ENCODE measurements at places on chromosomes 7 and 10.

- DNase-seq: no peak
These were observed 220.5 kb upstream of the SEMA3D start for GRCh38 chr7:85407391-85407790.

DNA sequence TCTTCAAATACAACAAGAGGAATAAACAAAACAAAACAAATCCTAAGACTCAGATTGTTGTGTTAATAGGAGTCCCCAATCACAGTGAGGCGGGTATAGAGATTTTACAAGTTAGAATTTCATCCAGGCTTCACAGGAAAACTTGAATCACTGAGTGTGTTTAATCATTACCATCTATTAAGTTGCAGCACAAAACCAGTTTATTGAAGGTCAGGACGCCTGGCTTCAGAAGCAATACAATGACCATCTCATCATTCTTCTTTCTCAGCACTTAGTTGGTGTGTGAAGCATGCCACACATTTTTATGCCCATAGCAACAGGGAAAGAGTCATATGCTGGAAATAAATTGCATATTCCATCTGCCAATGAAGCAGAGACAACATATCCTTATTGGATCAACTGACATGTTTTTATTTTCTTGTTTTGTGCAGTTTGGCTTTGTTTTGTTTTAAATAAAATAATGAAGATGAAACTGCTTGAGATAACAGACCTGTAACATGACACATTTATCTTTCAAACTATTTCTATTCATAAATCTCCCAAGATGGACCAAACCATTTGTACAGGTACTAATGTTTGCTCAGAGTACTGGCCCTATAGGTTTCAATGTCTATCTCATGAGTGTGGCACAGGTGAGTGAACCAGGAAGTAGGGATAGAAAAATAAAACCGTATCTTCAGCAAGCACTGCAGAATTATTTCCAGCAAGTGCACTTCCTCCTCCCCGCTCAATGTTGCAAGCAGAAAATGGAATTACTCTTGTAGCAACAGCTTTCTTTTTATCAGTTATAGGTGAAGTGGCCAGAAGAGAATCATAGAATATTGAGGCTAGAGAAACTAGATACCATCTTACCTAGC is 40.4 kb downstream of the TAC1 start:
- DNase-seq: no peak

DNA sequence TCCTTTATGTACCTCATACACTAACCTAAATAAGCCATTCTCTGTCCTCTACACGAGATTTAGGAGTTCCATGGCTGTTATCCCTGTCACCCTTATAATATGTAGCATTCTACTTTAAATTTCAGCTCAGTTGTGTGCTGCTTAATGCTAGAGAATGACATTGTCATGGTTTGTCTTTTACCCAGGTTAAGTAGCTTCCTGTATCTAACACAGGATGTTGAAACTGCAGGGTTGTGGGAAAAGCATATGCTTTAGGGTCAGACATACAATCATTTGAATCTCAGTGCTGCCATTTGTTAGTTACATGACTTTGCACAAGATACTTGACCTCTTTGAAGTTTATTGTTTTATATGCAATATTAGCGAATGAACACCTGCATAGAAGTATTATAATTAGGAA is 235.1 kb upstream of the CACNA2D1 start:
- DNase-seq: no peak

DNA sequence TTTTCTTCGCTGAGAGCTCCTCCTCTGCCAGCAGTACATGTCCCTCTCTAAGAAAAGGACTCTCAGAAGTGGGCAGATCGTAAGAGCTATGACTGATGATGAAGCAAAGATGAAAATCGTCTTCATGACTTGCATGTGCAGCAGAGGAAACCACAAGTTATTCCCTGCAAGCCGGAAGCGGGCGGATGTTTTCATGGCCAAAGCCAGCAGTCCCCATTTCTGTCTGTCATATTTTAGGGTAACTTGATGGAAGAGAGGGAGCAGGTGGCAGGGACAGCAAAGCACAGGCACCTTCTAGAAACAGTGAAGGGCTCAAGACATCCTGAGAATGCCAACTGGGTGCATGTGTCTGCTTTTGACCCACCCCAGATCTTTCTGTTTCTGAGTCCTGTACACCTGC is 19.9 kb downstream of the KLF6 start:
- no peak for DNase-seq
